Vagina (tissue), 2 donors: ENCODE measurements at places on chromosomes 3 and 15. TPM values are rescaled to one million over a fixed set of nuclear protein-coding genes. Genes with fewer than 3 reads are reported as not detected.

DNA sequence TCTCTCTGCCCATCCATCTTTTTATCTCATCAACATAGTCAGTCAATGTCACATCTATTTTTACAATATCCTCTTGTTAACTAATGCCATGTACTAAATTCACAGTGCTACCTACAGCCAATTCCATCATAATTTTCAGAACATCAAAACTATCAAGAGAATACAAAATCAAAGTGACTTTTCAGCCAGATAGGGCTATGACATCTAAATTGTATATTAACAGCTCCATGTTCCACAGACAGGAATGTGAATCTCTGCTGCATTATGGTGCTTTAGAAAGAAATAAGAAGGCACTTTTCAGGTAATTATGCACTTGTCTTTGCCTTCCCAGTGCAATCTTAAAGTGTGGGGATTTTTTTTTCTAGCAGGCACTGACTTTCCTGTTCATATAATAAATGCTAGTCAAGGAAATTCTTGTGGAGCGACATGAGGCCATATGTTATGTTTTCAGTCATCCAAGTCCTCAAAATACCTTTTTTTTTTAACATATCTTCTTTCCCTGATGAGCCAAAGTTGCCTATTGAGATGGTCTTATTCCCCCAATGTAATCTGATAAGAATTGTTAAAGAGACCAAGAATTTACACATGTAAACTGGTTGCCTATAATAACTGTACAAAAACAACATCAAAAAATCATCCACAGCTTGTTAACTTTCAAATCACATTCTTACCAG, 252.0 kb upstream of the CNTN3 start:
- H3K4me1 ChIP-seq: no peaks in the 10 kb centered on the region
- no peaks in the 10 kb centered on the region for H3K36me3 ChIP-seq
- DNase-seq: no peak
- no peak overlapping the region for H3K27ac ChIP-seq
- no peaks in the 10 kb centered on the region for H3K27me3 ChIP-seq
- H3K4me3 ChIP-seq: no peak overlapping the region

DNA sequence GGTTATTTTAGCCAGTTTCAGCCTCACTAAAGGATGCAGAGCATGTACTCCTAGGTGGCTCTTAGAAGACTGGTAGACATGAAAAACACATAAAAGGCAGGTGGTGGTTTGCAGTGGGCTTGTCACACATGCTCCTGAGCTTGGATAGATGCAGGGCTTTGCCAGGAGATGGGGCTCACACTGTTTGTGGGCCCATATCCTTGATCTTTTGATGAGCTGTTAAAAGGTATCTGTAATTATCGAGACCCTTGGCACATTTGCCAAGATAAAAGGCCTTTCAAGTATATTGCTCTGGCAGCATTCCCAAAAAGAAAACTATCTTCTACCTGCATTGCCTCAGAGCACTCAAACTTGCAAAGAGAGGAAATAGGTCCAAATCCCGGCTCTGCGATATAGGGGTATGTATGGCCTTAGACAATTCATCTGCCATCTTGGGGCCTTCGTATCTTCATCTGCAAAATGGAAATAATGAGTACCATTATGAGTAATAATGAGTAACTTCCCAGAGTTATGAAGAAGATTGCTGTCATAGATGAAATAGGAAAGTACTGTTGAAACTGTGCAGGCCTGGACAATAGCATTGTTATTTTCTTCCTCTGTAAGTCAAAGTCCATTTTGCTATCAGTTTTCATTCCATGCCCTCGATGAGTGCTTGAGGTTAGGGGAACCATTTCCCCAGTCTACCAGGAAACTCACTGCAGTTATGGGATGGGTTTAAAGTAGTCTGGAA, 172.7 kb downstream of the SYNPR start:
- H3K27ac ChIP-seq: no peak overlapping the region
- no peak for DNase-seq
- no peaks in the 10 kb centered on the region for H3K27me3 ChIP-seq
- no peak overlapping the region for H3K4me3 ChIP-seq
- no peaks in the 10 kb centered on the region for H3K36me3 ChIP-seq

DNA sequence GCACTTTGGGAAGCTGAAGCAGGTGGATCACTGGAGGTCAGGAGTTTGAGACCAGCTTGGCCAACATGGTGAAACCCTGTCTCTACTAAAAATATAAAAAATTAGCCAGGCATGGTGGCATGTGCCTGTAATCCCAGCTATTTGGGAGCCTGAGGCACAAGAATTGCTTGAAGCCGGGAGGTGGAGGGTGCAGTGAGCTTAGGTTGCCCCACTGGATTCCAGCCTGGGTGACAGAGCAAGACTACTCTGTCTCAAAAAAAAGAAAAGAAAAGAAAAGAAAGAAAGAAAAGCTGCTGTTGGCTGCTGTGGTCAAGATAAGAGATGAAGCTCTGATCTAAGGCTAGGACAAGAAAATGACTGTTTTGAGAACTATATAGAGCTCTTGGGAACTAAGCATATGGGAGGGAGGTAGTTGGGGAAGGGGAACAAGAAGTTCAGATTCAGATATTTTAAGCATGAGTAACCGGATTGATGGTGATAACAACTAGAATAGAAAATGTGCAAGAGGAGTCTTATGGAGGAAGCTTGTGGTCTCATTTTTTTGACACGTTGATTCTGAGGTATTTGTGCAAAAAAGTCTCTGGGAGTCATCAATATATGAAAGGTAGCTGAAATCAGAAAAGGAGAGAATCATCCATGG, 25.7 kb downstream of the DNAH12 start:
- no peaks in the 10 kb centered on the region for H3K36me3 ChIP-seq
- no peaks in the 10 kb centered on the region for H3K27me3 ChIP-seq
- H3K27ac ChIP-seq: no peak overlapping the region
- no peaks in the 10 kb centered on the region for H3K4me1 ChIP-seq

SCN11A gene
- not detected for total RNA-seq

TNNC1 gene
- total RNA-seq: 1.7 TPM

GRCh38 chr3:109851854-109852253, 514.5 kb upstream of the DPPA4 start:
- DNase-seq: no peak
- no peaks in the 10 kb centered on the region for H3K36me3 ChIP-seq
- no peaks in the 10 kb centered on the region for H3K27me3 ChIP-seq
- no peak overlapping the region for H3K4me3 ChIP-seq

SPINK8 gene
- not detected for total RNA-seq

INO80 gene
- 31.7 TPM for total RNA-seq

GRCh38 chr15:48590723-48591122, 54.8 kb downstream of the FBN1 start:
- peaks cover 4% of the 10 kb centered on the region for H3K4me1 ChIP-seq
- no peak overlapping the region for H3K4me3 ChIP-seq
- H3K36me3 ChIP-seq: no peaks in the 10 kb centered on the region
- H3K27me3 ChIP-seq: no peaks in the 10 kb centered on the region
- no peak for DNase-seq

- H3K27ac ChIP-seq: no peak overlapping the region
- H3K4me3 ChIP-seq: no peak overlapping the region
- DNase-seq: no peak
Measured at GRCh38 chr3:44321335-44321734, 17.2 kb upstream of the TCAIM start.

GRCh38 chr3:120013481-120013880, 80.8 kb downstream of the GSK3B start:
- no peak overlapping the region for H3K4me3 ChIP-seq
- DNase-seq: no peak
- H3K27me3 ChIP-seq: no peaks in the 10 kb centered on the region
- peaks cover 63% of the 10 kb centered on the region for H3K4me1 ChIP-seq
- H3K36me3 ChIP-seq: no peaks in the 10 kb centered on the region

- H3K27ac ChIP-seq: no peak overlapping the region
- no peak for DNase-seq
- H3K4me1 ChIP-seq: no peaks in the 10 kb centered on the region
- no peaks in the 10 kb centered on the region for H3K27me3 ChIP-seq
Measured at GRCh38 chr3:98565237-98565643, 28.2 kb downstream of the CPOX start.

- no peak for DNase-seq
- H3K4me3 ChIP-seq: no peak overlapping the region
- H3K36me3 ChIP-seq: no peaks in the 10 kb centered on the region
Measured at GRCh38 chr3:181687190-181687589, 24.5 kb upstream of the SOX2 start.

DNA sequence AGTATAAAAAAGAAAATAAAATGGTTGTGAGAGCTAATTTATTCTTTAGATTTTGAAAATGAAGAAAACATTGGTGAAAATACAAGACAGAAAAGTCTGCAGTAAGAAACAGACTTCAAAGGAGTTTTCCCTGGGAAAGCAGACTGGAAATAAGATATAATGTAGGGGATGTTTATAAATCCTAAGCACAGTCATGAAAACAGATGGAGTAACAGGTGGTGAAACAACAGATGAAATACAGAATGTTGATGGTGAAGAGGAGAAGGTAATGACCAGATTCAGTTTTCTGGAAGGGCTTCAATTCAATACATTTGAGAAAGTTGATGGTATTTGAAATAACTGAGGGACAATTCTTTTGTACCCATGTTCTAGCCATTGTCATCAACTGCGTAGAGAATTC, 353.9 kb downstream of the CHL1 start:
- no peaks in the 10 kb centered on the region for H3K4me1 ChIP-seq

DNA sequence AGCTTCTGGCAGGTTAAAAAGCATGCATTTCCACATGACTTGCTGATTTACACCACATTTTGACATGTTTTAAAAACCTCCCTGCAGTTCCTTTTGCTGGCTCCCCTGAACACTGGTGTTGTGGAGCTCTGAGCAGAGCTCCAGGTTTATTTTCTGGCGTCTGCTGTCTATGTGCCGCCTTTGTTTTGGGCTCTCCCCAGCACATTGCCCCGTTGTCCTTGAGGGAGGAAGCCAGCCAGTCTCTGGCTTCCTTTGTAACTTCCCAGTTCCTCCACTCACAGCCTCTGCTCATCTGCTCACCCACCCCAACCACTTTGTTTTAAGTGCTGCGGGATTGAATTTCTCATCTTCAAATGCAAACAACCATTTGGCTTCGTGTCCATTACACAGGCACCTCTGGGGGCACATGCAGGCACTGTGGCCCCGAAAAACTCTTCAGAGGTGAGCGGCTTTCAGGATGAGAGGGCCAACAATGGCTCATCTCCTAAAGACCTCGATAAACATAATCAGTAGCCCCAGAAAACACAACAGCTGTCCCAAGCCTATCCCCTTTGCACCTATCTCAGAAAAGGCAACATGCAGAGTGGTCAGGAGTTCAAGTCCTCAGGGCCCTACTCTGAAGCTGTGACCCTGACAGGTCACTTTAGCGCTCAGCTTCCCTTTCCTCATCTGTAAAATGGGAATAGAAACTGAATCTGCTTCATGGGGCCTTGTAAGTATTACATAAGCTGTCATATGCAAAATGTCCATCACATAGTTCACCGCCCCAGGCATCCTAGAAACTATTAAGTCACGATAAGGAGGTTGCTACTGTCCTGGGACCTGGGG, 1.3 kb upstream of the MEF2A start:
- no peaks in the 10 kb centered on the region for H3K27me3 ChIP-seq
- H3K4me3 ChIP-seq: peak overlapping the region; percentile 71

DNA sequence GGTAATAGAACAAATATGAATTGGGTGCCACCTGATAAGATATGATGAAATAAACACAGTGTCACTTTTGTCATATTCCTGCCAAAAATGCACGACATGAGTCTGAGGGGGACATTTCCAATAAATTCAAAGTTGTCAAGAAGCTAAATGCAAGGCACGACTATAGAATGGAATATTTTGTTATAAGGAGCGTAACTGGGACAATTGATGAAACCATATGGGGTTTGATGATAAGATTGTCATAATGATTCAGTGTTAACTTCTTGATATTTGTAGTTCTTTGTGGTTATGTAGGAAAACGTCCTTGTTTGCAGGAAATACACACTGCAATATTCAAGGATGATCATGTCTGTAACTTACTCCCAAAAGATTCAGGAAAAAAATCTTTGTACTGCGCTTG, 163.3 kb downstream of the MEX3B start:
- H3K27ac ChIP-seq: no peak overlapping the region
- H3K36me3 ChIP-seq: no peaks in the 10 kb centered on the region
- peaks cover 11% of the 10 kb centered on the region for H3K4me1 ChIP-seq
- no peaks in the 10 kb centered on the region for H3K27me3 ChIP-seq
- H3K4me3 ChIP-seq: no peak overlapping the region

GRCh38 chr3:9676785-9677184, 26.8 kb upstream of the CPNE9 start:
- DNase-seq: no peak
- no peak overlapping the region for H3K4me3 ChIP-seq
- no peaks in the 10 kb centered on the region for H3K4me1 ChIP-seq
- no peak overlapping the region for H3K27ac ChIP-seq
- peaks cover 99% of the 10 kb centered on the region for H3K36me3 ChIP-seq

CYP8B1 gene
- not detected for total RNA-seq

C3orf22 gene
- total RNA-seq: not detected

DNA sequence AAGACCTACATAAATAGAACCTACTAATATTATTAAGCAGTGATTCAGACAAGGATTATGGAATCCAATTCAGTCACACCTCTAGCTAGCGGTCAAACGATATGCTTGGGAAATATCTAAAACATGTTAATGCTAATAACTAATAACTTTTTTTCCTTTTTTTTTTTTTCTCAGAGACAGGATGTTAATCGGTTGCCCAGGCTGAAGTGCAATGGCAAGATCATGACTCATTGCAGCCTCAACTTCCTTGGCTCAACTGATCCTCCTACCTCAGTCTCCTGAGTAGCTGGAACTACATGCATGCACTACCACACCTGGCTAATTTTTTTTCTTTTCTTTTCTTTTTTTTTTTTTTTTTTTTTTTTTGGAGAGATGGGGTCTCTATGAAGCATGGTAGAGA, 124.1 kb downstream of the NR2E3 start:
- H3K4me3 ChIP-seq: no peak overlapping the region
- H3K27ac ChIP-seq: no peak overlapping the region
- no peaks in the 10 kb centered on the region for H3K36me3 ChIP-seq
- H3K27me3 ChIP-seq: no peaks in the 10 kb centered on the region
- DNase-seq: no peak
- H3K4me1 ChIP-seq: no peaks in the 10 kb centered on the region

CHRD gene
- total RNA-seq: 32.7 TPM

- no peaks in the 10 kb centered on the region for H3K4me1 ChIP-seq
- no peak overlapping the region for H3K27ac ChIP-seq
- H3K4me3 ChIP-seq: no peak overlapping the region
- H3K27me3 ChIP-seq: no peaks in the 10 kb centered on the region
- no peak for DNase-seq
Measured at GRCh38 chr15:98164571-98164970, 204.1 kb downstream of the ARRDC4 start.

LRTM1 gene
- total RNA-seq: not detected

KLHDC8B gene
- total RNA-seq: 43.7 TPM

CNTN6 gene
- 0.98 TPM for total RNA-seq

DNA sequence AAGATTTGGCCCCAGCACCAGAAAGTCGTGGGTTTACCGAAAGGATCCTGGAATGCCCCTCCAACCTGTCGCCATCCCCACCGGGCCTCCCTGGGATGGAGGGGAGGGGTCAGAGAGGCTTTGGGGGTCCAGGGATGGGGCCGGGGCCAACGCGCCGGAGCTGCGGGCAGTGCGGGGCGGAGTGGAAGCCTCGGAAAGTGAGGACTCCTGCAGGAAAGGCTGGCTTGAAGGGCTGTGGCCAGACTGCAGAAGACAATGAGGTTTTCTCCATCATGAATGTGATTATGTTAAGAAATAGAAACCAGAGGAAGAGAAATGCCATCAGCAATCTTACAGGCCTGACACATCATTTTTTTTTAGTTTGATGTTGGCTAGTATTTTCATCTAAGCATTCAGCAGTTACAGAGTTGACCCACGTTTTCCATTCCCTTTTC, 738 bp downstream of the YEATS2 start:
- H3K27me3 ChIP-seq: no peaks in the 10 kb centered on the region
- H3K4me3 ChIP-seq: peak overlapping the region; percentile 98
- no peak for DNase-seq
- peaks cover 30% of the 10 kb centered on the region for H3K4me1 ChIP-seq
- H3K27ac ChIP-seq: peak overlapping the region; percentile 97
